ENCODE measurements at places on chromosomes 3 and 15.

DNA sequence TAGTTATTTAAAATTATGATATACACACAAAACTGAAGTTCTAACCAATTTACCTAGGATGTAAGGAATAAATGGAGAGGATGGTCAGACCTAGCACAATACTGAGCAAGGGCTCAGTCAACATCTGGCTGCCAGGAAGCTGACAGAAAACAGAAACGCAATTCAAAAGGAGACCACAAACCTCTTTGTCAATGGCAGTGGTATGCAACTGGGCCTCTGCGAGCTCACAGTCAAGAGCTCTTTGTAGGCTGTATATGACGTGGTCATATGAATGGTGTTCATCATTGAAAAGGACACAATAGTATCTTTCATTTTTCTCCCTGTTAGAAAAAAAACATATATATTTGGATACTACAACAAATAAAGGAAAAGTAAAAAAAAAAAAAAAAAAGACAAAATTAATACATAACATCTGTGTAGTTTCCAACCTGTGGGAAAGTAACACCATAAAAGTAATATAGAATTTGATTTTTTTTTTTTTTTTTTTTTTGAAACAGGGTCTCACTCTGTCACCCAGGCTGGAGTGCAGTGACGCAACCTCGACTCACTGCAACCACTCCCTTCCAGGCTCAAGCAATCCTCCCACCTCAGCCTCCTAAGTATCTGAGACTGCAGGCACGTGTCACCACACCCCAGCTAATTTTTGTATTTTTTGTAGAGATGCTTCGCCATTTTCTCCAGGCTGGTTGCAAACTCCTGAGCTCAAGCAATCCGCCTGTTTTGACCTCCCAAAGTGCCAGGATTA, 37.9 kb downstream of the UBR1 start:
- no peak for DNase-seq

DNA sequence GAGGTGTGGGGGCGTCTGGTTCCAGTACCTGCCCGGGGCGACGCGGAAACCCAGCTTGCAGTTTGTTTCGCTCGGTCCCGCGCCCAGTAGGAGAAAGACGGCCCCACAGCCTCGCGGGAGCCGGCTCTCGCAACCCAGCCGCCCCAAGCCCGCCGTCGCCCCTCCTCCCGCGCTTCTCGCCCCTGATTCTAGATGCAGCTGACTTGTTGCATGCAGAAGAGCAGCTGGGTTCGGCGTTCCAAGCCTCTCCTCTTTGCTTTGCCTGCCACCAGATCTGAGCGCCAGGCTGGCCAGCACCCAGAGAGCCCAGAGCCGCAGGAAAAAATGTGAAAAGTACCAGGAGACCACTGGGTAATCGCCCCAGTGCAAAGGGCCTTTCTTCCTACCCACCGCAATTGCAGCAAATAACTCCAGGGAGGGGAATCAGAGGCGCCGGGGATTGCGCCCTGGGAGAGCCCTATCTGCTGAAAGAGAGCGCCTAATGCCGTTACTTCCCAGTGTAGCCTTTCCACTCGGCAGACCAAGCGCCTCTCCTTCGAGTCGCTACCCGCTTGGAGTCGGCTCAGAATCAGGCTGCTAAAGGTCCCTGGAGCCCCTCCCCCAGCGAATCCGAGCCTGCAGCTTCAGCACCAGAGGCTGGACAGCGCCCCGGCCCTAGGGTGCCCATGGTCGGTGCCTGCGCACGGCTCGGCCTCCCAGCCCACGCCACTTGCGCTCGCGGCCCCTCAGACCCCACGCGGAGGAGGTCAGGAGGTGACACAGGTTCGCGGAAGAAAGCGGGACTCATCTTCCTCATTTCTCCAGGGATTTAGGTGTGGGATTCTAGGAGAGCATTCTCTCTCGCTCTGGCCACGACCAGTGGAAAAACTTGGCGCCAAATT, 15.7 kb upstream of the AEN start:
- no peak for DNase-seq

DNA sequence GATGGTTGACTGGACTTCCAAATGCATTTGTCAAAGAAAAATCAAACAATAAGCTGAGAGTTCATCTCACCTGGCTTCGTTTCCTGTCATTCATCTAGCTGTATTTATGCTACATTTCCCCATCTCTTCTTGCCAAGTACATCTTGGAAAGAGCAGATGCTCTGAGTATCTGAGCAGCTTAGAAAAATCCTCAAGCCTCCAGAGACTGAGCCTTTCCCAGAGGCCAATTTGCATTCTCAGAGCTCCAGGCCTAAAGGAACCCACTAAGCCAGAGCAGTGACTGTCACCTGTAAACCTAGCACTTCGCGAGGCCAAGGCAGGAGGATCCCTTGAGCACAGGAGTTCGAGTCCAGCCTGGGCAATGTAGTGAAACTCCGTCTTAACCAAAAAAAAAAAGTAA, 100.5 kb downstream of the XXYLT1 start:
- DNase-seq: no peak

DNA sequence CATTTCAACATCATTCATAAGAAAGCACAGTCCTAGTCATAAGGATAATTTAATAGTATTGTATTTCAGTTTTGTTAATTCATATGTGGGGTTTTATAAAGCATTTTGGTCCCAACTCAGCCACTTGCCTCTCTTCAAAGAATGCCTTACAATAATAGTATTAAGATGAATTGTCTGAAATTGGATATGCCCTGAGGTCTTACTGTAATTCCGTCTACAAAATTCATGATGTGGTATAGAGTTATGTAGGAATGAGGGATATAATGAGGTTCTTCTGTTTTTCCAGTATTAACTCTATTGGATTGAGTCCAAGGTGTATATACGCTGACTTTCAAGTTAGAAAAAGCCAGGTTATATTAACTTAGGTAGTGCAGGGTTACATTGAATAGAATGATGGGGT, 177.0 kb downstream of the GOLIM4 start:
- no peak for DNase-seq

DNA sequence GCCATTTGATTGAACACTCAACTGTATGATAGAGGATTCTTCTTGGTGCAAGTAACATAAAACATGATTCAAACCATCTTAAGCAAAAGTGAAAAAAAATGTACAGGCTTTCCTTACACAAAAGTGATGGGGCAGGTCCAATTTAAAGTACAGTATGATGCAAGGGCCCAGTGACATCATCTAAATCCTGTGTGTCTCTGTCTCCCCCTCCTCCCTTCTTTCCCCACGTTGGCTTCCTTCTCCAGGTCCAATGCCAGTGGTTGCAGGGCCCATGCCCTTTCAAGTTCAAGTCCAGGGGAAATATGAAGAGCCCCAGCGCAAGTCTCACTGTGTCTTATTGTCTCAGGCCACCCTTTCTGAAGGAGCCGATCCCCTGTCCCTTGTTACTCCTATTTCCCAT, 332.3 kb downstream of the SHQ1 start:
- DNase-seq: no peak

DNA sequence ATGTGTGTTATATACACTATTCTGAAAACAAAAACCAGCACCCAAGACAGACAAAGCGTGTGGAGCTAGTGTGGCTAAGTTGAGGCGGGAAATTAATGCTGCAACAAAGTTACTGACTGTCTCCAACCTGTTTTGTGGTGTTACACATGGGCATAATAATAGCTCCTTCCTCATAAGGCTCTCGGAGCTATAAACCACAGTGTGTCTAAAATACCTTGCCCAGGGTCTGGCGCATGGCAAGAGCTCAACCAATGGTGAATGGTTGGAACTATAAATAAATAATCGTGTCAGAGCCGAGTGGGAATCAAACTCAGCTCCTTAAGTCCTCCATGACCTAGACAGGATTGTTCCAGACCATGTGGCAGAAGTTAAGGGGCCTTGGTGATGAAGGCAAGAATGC, 35.9 kb upstream of the TFRC start:
- DNase-seq: no peak

DNA sequence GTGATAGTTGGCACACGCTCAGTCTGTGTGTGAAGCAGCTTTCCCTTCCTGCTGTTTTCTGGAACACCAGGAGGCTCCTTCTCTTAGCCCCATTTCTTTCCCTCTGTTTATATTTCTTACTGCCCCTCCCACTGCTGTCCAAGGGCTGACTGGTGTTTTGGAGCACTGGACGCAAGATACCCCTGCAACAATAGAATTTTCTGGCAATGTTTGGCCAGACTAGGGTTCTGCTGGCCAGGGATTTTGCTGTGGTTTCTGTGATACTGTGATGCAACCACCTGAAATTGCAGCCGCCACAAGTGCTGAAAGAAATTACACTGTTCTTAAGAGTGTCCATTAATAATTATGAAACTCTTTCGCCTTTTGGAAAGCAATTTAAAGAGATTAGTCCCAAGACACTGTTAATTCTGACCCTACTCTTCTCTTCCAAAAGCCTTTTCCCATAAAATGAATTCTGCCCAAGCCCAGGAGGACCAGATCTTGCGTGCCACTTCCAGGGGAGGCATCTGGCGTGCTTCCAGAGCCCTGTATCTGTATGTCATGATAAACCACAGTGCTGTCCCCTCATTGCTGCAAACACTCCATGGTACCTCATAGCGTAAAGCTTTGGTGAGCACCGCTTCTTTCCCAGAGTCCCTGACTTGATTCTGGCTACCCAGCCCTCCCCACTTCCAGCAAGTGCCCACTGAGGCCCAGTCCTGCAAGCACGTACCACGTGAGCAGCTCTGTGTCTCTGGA, 159.4 kb upstream of the CHRM5 start:
- DNase-seq: no peak

GRCh38 chr15:31089368-31090047, 12.0 kb downstream of the TRPM1 start:
- no peak for DNase-seq

- no peak for DNase-seq
Measured at GRCh38 chr3:140424726-140425125, 253.1 kb upstream of the TRIM42 start.

GRCh38 chr3:159732172-159733111, 256.2 kb upstream of the IL12A start:
- DNase-seq: no peak

DNA sequence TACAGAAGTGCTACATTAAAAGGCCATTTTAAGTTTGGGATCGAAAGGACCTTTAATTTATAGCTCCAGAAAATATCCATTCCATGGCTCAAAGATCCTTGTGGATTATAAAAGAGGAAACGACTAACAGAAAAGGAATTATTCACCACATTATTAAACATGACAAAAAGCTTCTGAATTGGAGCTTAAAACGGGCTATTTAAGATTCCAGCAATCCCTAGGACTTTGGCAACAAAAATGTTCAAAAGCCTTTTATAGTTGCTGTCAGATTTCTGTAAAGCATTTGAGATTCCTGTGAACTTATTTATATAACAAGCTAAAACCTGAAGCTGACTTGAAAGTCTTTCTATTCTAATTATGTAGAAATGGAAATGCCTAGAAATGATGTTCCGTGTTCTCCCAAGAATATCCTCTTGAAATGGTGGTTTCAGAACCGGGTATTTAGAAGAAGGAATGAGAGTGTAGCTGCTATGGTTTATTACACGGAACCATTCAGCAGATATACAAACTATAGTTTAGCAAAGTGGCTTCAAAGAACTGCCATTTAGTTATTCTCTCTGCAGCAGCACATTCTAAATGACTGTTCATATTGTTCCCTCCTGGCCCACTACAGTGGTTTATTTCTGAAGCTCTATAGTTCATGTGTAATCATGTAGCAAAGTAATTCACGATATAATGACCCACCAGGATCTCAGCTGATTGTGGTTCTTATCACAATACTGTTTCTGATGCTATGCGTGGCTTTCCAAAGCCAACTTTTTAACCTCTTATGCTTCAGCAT, 961.7 kb downstream of the FHIT start:
- DNase-seq: no peak
